ENCODE measurements at places on chromosomes 5 and 9.

DNA sequence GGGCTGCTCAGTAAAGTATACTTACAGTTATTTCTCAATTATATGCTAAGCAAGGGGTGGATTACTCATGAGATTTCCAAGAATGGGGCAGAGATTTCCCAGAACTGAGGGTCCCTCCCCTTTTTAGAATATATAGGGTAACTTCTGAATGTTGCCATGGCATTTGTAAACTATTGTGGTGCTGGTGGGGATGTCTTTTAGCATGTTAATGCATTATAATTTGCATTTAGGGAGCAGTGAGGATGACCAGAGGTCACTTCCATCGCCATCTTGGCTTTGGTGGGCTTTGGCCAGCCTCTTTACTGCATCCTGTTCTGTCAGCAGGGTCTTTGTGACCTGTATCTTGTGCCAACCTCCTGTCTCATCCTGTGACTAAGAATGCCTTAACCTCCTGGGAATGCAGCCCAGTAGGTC lies 35.5 kb downstream of the TTC1 start:
- DNase-seq, result no peak

GRCh38 chr5:135930029-135930948 lies 24.5 kb downstream of the LECT2 start:
- no peak for DNase-seq

DNA sequence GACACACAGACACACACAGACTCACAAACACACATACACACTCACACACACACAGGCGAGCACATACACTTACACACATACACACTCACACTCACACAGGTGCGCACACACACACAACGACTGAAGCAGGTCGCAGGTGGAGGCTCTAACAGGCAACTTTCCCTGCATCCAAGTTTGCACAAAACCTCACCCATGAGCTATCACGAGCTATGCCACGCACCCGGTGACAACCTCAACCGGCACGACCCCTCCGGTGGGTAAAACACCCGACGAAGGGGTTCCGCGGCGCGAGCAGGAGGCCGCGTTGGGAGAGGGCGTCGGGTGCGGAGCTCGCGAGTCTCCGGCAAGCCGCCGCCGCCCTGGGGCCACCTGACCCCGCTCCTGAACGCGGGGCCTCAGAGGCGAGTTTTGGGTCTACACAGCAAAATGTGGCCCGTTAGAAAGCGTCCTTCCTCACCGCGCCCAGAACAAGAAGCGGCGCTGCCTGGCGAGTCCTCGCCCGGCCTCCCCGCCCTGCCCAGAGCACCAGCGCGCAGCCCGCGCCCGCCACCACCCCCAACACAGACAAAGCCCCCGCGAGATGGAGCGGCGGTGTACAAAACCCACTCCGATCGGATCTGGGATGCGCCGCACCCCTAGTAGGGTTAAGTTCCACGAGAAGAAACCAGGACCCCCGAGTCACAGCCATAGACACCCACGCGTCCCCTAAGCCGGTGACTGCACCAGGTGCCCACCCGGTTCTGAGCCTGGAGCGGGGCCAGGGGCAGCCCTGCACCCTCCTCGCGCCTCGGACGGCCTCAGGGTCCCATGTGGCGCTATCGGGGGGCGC lies 665 bp downstream of the SLC6A3 start:
- no peak for DNase-seq

DNA sequence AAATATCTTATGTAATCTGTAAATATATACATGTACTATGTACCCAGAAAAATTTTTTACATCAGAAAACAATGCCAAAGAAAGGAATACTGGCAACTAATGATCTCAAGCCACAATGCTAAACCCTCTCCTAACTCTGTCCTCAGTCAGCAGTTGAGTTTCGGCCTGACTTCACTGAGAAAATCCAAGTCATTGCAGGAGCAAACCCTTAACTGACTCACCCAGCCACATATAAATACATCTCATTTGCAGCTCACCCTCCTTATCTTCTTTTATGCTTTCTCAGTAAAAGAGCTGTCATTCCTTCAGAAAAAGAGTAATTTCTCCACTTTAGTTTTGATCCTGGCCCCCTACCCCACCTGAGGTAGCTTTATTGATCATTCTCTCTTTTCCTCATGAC lies 46.1 kb upstream of the TMED7 start:
- DNase-seq, result no peak

GRCh38 chr9:1554081-1555035 lies 460.8 kb upstream of the SMARCA2 start:
- no peak for DNase-seq

- no peak for DNase-seq
These were observed 72.9 kb downstream of the ECPAS start for GRCh38 chr9:111411266-111411665.

GRCh38 chr5:90119531-90119971 lies 290.0 kb downstream of the CETN3 start:
- no peak for DNase-seq

DNA sequence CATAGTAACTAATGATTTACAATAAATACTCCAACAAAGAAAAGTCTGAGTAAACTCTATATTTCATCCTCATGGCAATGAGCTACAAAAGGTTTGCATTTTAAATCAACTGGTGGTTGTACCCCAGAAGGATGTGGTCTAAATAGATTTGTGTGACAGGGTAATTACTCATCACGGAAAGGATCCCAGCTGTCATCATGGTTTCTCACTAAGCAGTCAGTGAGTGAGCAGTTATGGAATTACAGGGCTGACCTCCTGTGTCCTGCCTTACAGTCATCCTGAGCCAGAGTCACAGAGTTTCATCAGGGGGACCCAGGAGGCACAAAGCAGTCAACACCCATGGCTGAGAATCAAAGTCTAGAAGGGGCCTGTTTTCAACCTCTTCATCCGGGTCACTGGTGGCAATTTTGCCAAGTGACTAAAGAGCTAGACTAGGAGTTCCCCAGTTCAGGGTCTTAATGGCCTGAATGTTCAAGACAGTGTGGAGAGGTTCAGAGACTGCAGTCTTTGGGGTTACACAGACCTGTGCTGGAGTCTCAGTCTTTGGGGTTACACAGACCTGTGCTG lies 210.7 kb upstream of the SLC24A2 start:
- peak; percentile 69 for DNase-seq

- DNase-seq, result no peak
These were observed 1.9 kb downstream of the PCBD2 start for GRCh38 chr5:134906811-134907210.

DNA sequence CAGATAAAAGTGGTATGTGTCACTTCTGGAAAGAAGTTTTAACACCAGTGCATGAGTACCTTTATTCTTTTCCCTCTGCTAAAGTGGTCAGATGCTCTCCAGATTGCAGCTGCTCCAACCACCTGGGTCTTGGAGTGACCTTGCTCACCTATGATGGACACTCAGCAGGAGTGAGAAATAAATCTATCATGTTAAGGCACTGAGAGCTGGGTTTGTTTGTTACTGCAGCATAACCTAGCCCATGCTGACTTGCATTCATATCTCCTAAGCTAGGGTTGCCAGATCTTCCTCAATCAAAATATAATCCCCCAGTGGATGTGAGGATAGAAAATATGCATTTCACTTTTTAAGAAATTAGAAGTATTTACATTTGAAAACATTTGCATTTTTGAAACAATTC lies 295.9 kb downstream of the AGTPBP1 start:
- DNase-seq, result no peak

DNA sequence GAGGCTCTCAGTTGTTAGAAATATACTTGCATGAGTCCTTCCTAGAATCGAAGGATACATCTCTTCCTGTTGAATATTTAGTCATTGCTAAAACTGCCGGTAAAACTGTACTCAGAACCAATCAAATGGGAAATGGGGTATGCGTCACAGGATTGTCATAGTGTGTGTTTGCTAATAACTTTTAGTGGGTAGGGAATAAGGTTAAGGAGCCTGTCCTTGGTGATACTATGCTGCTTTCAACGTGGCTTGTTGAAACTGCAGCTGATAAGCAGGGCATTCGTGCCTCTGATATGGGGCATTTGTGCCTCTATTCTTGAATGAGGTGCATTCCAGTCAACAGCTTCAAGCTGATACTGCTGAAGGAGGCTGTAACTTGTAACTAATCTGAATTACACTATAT lies 26.6 kb downstream of the HABP4 start:
- DNase-seq, result no peak

DNA sequence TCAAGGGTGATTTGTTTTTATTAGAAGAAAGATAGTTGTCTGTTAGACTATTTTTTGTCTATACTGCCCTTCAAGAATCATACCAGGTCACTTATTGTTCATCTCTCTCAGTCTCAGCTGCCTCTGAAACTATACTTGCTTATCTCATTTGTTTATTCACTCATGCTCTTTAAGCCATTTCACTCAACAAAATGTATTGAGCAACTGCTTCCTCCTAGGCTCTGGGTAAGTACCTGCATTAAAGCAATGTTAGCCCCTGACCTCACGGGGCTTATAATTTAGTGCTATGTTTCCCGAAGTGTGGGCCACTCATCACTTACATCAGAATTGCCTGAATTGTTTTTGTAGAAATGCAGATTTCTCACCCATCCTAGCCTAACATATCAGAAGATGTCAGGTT lies 100.9 kb downstream of the DPYSL3 start:
- no peak for DNase-seq

GRCh38 chr5:121693864-121694263 lies 157.8 kb upstream of the FTMT start:
- no peak for DNase-seq

DNA sequence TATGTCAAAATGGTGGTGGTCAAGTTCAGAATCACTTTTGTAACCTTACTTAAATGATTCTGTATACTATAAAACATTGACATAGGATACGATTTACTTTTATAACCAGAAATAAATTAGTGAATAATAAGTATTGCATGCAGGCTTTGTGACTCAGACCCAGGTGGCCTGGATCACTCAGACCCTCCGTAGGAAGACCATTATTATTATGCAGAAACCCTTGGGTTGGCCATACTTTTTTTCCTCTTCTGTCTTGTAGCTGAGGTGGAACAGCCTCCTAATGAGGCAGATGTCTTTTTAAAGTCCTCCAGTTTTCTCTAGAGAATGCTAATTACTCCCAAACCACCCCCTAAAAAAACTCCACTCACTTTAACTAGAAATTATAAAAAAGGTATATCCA lies 121.9 kb downstream of the LPAR1 start:
- DNase-seq, result no peak

GRCh38 chr5:103391659-103392058 lies 133.1 kb downstream of the MACIR start:
- DNase-seq, result no peak

DNA sequence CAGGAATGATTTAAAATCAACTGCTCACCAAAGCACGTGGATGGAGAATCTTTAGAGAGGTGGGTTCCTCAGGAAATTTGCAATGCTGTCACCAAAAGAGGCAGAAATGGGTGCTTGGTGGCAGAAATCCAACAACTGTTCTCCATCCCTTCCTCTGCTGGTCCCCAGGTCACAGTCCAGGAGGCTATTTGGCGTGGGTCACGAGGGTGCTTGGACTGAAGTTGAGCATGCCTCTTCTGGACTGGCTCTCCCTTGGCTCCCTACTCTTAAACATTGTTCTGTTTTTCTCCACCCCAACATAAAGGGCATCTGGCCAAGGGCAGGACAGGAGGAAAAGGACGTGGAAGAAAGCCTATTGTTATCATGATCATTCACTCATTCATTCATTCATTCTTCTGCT lies 58.9 kb downstream of the WWC1 start:
- DNase-seq, result no peak

GRCh38 chr5:140555747-140556312 lies 1.4 kb downstream of the SRA1 start:
- DNase-seq, result no peak

DNA sequence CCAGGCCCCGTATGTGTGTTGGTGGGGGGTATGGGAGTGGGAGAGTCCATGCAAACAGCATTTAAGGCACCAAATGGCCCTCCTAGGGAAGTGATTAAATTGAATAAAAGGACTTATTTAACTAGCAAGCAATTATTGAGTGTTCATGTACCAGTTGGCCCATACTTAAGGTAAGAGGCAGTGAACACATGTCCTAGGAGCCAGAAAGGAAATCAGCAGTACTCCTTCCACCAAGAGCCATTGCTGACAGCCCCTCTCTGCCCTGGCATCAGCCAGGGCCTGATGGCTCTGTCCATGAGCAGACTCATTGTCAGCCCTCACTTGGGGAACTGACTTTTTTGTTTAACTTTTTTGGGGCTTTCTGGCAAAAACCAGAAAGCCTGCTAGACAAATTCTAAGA lies 10.4 kb upstream of the SHROOM1 start:
- DNase-seq, result no peak

- DNase-seq, result peak; percentile 86
These were observed 156.3 kb upstream of the IER5L start for GRCh38 chr9:129334105-129334935.

GRCh38 chr9:136028760-136029470 lies 66.2 kb downstream of the NACC2 start:
- DNase-seq, result no peak

- peak; percentile 38 for DNase-seq
These were observed 802 bp downstream of the ITGA2 start for GRCh38 chr5:52989781-52990527.

DNA sequence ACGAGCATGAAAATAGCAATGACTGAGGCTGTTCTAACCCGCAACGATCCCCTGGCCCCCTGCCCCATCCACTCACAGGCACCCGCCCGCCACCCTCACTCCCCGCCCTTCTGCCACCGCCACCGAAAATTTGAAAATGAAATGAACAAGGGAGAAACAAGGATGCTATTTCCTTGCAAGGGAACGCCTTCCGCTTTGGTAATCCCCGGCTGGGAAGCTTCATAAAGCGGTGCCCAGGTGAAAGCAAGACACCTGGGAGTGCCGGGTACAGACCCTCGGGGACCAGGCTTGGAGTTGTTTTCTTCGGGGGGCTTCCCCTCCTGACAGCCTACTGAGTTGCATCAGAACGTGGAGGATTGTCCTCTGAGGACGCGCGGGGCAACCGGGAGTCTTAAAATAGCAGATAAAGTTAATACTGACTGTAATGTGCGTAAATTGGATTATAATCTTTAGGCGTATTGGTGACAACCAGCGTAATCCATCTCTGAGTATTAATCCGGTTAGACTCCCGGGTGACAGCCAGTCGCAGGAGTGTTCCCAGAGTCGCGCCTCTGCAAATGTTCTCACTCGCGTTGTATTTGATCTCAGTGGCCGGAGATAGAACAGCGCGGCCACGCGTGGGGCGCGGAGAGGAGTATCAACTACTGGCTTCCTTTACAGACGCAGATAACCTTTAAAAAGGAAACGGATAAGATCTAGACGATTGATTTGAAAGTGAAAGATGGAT lies 885 bp upstream of the MLLT3 start:
- no peak for DNase-seq

All from SW 1271 (cell line).